ENCODE measurements at places on chromosomes 6 and 20. TPM values are rescaled to one million over a fixed set of nuclear protein-coding genes. Genes with fewer than 3 reads are reported as not detected.

DNA sequence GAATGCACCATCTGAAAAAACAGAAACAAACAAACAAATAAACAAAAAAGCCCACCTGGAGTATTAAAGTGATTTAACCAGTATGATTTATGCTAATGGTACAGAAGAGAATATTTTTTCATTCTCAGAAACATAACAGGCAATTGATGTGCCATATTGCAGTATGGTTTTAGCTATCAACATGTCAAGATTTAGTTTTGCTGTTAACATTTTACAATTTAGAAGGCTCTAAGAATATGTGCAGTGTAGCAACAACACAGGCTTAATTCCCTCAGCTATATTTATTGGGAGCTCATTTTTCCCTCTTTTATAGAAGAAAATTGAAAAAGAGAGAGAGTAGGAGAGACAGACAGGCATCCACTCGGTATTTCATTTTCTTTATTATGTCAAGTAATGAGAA lies 1022.7 kb upstream of the CITED2 start:
- no peak for DNase-seq

DNA sequence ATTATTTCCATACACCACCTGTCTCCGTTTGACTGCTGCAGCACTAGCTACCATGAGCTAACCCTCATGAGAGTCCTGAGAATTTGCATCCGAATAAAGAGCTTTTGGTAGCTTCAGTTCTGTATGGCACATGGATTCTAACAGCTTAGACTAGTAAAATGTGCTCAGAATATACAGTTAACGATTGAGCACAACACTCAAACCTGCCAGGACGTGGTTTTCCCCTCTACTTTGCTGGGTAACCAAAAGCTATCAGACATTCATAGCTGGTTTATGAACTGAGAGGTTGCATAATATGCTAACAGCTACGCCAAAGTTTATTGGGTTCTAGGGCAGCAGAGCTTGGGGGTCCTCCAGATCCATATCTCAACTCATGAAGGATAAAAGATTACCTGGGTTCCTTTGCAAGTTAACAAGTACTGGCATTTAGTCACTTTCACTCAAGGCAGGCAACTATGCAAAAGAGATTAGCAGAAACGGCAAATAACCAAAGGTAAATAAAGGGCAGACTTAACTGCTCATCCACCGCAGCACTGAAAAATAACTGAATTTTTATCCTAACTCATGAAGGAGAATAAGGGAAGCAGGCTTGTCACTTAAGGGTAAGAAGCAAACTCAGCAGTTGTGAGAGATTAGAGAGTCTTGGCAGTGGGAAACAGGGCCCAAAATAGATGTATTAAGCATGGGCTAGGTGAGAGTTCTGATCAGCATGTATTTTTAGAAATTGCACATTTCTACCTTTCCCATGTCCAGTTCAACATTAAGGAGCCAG lies 29.4 kb downstream of the NUDT3 start:
- no peak for DNase-seq

- DNase-seq, result no peak
These were observed 209.1 kb upstream of the JARID2 start for GRCh38 chr6:15036690-15037245.

DNA sequence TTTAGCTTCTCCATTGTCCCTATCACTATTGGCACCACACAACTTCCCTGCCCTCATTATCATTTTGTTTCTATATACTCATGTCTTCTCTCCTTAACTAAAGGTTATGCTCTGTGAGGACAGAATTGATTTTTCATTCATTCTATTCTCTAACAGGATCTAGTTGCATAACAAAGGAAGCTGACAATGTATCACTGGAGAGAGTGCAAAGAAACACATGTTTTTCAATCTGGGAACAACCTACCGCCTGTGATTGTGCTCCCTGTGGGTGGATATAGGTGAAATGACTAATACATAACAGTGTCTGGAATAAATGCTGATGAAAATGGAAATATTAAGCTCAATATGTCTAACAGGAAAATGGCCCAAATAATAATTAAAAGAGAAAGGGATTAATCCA lies 56.6 kb downstream of the COL12A1 start:
- no peak for DNase-seq

- DNase-seq, result no peak
These were observed 39.9 kb downstream of the HLA-B start for GRCh38 chr6:31317036-31317435.

- DNase-seq, result no peak
These were observed 112.8 kb downstream of the LINC00237 start for GRCh38 chr20:20993372-20993771.

DNA sequence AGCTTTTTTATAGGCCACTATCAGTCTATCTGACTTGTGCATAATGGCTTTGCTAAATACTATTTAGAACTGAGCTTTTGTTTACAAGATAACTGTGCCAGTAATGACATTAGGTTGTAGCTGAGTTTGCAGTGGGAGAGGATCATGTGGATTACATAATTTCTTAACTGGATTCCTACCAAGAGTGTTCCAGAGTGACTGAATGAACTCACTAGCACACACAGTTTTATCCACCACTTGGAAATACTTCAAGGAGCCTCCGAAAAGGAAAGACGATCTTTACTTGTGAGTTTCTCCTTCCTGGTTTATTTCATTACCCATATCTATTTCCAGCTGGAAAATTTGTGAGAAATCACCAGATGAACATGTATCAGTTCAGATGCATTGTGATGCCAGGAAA lies 10.9 kb upstream of the SYNE1 start:
- DNase-seq, result no peak

- DNase-seq, result no peak
These were observed 174.5 kb upstream of the TAB2 start for GRCh38 chr6:149142924-149143429.

DNA sequence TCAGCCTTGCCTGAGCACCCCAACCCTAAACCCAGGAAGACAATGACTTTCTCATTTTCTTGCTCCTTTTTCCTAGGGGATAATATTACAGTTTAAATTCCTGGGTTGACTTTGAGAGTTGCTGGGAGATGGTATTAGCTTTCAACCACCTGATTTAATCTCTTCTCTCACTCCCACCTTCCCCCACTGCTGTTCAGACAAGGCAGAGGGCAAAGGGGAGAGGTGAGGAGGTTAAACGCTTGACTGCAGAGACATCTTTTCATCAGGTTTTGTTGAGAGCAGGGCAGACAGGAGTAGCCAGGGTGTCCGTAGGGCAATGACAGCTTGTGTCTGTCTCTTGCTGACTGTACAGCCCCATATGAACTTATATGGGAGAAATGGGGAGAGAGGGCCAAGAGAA lies 811.2 kb downstream of the MAFB start:
- no peak for DNase-seq

DNA sequence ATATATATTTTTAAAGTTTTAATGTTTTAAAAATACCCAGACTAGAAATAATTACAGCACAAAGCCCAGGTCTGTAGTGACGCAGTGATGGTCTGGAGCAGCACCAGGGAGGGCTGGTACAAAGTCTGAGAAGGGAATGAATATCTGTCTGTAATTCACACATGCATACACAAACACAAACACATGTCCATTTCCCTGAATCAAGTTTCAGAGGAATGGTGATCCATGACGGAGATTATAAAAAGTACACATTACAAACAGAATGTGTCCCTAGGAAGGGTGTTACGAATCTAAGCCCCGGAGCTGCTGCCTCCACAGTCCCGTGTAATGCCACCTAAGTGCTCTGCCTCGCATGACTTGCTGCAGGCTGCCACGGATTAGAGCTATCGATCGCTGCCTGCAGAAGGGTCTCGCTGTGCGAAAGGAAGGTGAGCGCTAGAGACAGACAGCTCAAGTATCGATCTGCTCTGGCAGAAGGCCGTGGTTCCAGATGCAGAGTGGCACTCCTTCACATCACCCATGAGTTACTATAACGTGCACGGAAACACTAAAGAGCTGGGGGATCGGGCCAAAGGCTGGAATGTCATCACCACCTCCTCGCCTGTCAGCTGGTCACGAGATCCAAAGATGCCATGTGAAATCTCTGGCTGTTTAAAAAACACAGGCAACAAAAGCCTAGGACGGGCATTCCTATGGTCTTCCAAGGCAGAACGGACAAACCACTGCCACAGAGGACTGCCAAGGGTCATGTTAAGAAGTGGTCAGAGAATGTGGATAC lies 87.1 kb downstream of the INSM1 start:
- no peak for DNase-seq

- DNase-seq, result no peak
These were observed 226.5 kb downstream of the BTBD9 start for GRCh38 chr6:38413102-38413800.

DNA sequence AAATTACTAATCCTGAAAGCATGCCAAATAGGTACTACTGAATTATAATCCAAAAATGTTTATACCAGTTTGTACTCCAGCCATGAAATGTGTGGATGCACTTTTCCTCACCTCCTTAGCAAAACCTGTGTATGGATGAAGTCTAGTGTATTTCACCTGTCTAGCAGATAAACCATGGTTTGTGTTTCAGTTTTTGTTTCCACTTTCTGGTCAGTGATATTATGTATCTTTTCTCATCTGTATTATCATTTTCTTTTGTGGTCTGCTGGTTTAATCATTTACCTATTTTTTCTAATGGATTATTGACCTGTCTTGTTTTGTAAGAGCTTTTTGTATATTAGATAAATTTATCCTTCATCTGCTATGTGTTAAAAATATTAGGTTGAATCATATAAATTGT lies 41.0 kb upstream of the TMEM217 start:
- DNase-seq, result no peak

DNA sequence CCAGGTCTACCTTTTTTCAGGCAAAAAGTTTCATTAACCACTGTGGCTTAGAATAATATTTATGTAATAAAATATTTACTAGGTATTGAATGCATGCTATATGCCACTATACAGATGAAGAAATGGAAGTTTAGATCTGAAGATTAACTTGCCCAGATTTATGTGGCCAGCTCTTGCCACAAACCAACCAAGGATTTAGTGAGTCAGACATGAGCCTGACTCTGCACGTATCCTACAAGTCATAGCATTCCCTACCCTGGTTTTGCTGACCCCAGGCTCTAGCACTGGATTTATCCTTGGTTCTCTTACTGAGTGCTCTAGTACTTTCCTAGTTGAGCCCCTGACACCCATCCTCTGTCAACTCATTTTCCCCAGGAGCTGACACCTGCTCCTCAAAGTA lies 75.4 kb downstream of the ANKEF1 start:
- DNase-seq, result no peak

DNA sequence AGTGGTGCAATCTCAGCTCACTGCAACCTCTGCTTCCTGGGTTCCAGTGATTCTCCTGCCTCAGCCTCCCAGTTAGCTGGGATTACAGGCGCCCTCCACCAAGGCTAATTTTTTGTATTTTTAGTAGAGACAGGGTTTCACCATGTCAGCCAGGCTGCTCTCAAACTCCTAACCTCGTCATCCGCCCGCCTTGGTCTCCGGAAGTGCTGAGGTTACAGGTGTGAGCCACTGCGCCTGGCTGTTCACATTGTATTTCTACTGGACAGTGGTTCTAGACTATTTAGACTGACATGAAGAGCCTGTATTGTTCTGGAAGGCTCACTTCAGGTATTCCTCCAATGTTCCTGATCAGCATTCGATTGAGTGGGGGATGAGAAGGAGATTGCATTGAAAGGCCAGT lies 14.8 kb upstream of the OVOL2 start:
- no peak for DNase-seq

GRCh38 chr6:43836507-43837240 lies 66.7 kb downstream of the VEGFA start:
- no peak for DNase-seq

GRCh38 chr20:59014680-59015389 lies 4.4 kb upstream of the TUBB1 start:
- DNase-seq, result no peak

GRCh38 chr20:62889871-62890270 lies 28.2 kb upstream of the TCFL5 start:
- no peak for DNase-seq

DNA sequence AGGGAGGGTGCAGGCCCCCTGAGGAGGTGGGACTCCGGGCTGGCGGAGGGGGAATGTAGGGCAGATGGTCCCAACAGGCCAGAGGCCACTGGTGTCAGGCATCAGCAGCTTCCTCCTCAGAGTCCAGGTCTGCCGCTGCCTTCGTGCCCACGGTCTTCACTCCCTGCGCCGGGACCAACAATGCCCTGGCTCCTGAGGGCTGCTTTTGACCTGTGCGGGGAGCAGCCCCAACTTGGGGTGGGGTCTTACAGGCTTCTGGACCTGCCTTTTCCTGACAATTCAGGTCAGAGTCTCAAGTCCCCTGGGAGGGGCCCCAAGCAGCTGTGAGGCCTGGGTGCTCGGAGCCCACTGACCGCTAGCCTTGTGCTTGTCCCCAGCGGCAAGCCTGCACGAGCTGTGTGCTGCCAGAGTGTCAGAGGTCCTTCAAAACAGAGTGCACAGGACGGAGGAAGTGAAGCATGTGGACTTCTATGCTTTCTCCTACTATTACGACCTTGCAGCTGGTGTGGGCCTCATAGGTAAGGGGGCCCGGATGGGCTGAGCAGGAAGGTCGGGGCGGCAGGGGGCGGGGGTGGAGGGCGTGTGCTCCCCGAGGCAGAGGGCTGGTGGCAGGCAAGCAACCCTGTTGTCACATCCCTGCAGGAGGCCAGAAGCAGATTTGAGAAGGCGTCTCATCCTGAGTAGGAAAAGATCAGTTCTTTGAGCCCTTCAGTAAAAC lies 25.3 kb upstream of the PYGB start:
- no peak for DNase-seq

- no peak for DNase-seq
These were observed 8.3 kb upstream of the NPEPL1 start for GRCh38 chr20:58684291-58684690.

GRCh38 chr6:122400462-122401089 lies 1.1 kb downstream of the HSF2 start:
- DNase-seq, result no peak

DNA sequence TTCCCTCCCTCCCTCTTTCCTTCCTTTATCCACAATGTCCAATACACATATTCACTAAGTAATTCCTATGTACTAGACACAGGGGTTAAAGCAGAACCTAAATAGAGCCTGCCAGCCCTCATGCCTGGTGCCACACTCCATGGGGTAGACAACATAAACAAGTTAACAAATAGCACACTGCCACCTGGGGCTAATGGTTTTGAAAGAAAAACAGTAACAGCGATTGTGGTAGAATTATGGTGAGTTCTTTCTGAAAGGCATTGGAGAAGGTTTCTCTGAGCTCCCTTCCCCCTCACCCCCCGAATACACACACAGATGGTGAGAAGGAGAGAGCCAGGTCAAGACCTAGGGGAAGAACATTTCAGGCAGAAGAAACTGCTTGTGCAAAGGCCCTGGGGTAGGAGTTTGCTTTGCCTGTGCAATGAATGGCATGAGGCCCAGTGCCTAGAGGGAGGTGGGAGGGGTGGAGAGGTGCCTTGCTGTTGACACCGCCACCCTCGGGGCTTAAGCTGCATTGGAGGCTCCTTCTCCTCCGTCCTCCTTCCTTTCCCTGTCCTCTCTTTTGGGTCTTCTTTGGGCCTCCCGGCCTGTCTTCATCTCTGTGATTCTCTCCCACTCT lies 502.4 kb upstream of the SULF2 start:
- no peak for DNase-seq

TRERF1 gene
- total RNA-seq, result 2.2 TPM

OTOR gene
- total RNA-seq, result not detected

HSPA12B gene
- total RNA-seq, result not detected

TOP1 gene
- 16.2 TPM for total RNA-seq

PAK5 gene
- not detected for total RNA-seq

GLP1R gene
- total RNA-seq, result not detected

REM1 gene
- total RNA-seq, result not detected

EHMT2 gene
- total RNA-seq, result 44.0 TPM

DACT2 gene
- total RNA-seq, result 1.2 TPM

ZHX3 gene
- 36.1 TPM for total RNA-seq

NCR2 gene
- not detected for total RNA-seq
